ENCODE measurements at places on chromosomes 3 and 15.
A peak's percentile ranks its signal among the peaks of the same experiment; 100 is the strongest.

DNA sequence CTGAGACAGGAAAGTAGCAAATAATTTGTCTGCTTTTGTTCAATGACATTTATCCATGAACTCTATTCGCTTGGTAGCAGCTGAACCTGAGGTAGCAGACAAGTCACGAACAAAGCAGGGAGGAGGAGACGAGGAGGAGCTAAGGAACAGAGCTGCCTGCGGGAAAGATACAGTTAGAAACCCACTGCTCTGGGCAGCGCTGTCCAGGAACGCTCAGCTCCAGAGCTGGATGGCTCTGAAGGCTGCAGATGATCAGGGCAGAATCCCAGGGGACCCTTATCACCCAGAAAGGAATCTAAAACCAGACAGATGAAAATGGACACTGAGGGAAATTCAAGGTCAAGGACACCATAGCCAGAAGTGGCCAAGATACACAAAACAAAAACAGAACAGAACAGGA is 257.8 kb downstream of the CD47 start:
- no peak for DNase-seq

DNA sequence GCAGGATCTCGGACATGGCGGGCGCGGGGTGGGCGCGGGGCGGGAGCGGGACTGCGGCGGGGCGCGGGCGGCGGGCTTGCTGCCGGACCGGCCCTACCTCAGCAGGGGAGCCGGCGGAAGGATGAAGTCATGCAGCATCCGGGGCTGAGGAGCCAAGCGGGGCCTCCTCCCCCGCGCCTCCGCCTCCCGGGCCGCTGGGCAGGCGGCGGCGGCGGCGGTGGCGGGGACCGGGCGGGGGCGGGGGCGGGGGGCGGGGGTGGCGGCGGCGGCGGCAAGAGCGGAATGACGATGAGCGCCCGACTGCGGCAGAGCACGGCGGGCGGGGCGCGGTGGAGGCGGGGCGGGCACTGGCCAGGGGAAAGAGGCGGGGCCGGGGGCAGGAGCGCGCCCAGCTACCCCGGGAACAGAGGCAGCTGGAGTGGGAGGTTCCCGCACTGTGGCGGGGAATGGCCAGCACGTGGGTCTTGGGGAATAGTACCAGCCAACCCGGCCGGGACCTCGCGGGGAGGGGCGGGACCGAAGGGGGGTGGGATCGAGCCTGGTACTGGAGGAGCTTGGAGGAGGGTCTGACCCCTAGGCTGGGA is at the start of gene CAMK2N2:
Gene CAMK2N2 (minus strand): TSS at position 284 of the 584 bp plus-strand sequence. CDS start 268 bp downstream, at position 16.
- DNase-seq: peak; percentile 62

- no peak for DNase-seq
Measured at GRCh38 chr15:76258460-76258859, 52.8 kb downstream of the ETFA start.

DNA sequence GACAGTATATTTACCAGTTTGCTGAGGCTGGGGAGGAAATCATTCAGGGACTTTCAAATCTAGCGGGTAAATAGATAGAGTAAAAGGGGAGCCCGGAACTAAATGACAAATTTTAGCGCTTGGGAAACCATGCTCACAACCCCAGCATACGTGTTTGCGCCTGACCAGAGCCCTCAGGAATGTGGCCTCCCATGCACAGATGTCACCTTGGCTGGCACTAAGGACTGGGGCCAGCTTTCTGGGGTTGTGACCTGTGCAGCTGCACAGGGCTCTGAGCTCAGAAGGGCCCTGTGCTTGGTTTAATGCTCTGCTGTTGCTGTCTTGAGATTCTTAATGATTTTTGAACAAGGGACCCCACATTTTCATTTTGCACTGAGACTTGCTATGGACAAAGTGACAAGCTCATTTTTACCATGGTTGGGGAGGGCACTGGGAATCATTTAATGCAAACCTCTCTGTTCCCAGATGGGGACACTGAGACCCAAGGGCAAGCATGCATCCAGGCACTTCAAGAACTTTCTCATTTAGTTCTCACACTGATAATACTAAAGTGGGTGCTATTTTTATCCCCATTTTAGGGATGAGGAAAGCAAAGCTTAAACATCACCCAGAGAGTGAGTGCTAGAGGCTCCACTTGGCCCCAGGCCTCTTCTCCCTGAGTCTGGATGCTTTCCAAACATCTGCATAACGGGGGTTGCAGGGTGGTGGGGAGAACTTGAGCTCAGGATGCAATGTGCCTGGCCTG is 44.1 kb upstream of the FAM107A start:
- DNase-seq: no peak

GRCh38 chr15:67142767-67143100 is 77.3 kb downstream of the SMAD3 start:
- peak; percentile 85 for DNase-seq

GRCh38 chr15:92636401-92636907 is 19.1 kb downstream of the FAM174B start:
- no peak for DNase-seq

GRCh38 chr15:69812861-69813261 is 284.9 kb downstream of the TLE3 start:
- DNase-seq: no peak

DNA sequence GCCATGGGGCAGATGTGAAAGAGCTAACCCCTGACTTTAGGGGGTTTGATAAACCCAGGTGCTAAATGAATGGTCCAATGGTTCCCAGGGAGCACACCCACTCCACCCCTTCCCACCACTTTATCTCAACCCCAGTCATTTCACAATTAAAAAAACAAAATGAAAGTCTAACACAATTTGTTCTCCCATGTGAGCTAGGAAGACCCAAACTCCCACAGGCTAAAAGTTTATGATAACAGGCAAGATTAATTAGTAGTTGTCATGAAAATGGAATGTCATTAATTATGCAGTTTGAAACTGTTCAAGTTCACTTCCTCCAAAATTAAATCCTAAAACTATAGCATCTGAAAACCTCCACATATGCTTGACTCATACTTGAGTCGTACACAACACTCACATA is 63.3 kb upstream of the TPM1 start:
- no peak for DNase-seq

DNA sequence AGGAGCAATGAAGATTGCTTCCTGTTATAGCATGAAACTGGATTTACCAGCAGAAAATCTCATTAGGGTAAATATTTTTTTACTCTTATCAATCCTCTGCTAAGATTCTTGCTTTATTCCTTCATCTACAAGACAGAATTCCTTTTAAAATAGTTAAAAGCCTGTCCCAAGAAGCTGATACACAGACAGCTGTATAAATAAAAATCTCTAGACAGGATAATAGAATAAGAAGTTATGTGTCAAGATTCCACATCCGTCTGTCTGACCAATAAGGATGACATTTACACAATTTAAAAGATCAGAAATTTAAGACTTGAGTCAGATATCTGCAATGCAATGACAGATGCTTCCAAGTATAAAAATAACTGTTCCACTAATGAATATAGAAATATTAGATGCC is 57.6 kb downstream of the SSR3 start:
- DNase-seq: no peak

DNA sequence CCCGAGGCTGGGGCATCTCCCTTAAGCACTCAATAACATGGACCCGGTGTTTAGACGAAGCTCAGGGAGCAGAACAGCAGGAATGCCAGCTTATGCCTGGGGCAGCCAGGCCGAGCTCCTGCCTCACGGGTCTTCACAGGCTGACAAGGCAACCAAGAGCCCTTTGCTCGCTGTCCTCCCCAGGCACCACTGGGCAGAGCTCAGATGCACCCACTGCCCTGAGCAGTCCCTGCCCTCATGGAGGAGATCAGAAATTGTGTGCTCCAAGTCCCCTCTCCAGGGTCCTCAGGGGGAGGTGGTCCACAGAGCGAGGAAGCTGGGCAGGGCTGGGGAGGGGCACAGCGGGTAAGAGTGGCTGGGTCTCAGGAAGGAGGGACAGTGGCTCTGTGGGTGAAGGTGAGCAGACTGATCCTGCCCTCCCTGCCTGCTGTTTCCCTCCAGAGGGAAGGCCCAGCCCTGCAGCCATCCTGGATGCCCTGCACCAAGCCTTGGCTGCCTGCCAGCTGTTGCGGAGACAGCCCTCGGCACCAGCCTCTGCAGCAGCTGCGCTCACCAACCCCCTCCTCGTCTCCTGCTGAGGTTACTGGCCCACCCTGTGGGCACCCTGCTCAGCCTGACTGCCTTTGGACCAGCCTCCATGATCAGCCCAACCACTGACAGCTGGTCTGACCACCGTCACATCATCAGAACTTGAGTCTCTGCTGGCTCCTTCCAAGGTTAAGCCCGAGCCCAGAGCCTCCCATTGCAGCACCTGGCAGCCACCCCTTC is 21.1 kb upstream of the GP9 start:
- DNase-seq: no peak

- no peak for DNase-seq
Measured at GRCh38 chr3:66504850-66505641, 4.2 kb upstream of the LRIG1 start.

GRCh38 chr3:70744536-70744935 is 432.1 kb upstream of the MDFIC2 start:
- peak; percentile 57 for DNase-seq

DNA sequence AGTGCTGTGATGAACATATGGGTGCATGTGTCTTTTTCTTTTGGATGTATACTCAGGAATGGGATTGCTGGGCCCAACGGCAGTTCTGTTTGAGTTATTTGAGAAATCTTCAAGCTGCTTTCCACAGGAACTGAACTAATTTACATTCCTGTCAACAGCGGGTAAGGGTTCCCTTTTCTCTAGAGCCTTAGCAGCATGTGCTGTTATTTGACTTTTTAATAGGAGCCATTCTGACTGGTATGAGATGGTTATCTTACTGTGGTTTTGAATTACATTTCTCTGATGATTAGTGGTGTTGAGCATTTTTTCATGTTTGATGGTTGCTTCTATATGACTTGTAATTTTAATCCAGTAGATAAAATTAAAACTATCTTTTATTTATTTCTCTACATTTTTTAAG is 1168.6 kb upstream of the ALCAM start:
- peak; percentile 8 for DNase-seq

- no peak for DNase-seq
Measured at GRCh38 chr3:38163117-38163840, 2.1 kb upstream of the OXSR1 start.

- DNase-seq: no peak
Measured at GRCh38 chr3:171373711-171374110, 86.5 kb downstream of the TNIK start.

GRCh38 chr3:113275258-113275556 is 63.9 kb downstream of the BOC start:
- DNase-seq: no peak

Data from iris pigment epithelial cell (primary cell).